Stimulated activated CD4-positive, alpha-beta T cell treated with anti-CD3 and anti-CD28 coated beads, TNF-alpha, amount 100 ng/mL, for 24 hours (primary cell): ENCODE measurements at places on chromosomes 4 and X.

DNA sequence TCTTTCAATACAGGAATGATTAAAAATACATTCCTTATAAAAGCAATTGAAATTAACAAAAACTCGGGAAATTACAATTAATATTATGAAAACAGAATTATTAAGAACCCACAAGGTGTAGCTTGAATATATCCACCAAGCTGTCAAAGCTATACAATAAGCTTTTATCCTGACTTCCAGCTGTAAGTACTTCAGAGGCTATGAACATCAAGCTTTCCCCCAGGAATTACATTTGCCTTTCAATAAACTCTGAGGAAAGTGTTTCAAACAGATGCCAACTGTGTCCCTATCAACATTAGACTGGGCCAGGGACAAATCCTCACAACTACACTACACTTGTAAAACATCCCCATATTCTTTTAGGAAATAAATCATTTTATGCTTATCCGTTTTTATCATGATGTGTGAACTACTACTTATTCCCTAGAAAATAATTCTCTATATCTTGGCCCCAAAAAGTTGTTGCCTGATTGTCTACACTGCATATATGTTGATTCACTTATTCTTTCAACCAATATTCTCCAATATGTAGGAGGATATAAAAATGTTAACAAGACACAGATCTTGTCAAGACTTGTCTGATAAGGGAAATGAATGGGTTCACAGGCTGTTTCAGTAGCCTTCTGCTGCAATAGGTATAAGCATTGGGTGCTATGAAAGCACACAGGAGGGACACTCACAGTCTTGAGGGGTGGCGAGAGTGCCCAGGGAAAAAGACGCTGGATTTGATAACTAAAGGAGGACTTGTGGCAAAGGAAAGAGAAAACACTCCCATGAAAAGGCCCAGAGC is 494.1 kb downstream of the CENPC start:
- DNase-seq = no peak

DNA sequence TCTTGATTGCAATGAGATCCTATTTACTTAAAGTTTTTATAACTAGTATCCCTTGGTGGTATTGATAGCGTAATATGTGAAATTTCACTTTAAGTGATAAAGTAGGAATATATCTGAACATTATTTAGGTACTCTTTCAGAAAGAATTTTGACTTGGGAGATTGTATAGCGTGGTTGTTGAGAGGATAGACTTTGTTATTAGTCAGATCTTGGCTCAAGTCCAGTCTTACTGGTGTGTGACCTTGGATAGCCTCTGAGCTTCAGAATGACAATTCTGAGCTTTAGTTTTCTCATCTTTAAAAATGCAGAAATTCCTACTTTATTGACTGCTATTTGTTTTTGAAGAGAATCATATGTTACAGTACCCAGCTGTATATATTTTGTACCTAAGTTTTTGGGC is 32.6 kb downstream of the DCK start:
- DNase-seq = no peak

GRCh38 chrX:2401590-2402360 is 99.0 kb downstream of the DHRSX start:
- DNase-seq = no peak

DNA sequence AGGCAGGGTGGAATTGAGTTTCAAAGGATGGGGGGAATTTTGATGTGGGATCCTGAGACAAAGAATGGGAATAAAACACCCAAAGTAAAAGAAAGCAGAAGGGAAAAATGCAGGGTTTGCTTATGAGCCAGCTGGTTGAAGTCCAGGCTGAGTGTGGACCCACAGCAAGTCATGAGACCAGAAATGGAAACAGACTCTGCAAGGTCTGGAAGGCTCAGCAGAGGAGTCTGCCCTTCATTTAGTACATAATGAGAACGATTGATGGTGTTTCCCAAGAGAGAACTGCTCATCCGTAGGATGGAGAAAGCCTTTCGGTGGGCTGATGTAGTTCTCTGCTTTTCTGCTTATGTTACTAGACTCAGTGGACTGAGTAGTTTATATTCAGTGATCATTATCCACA is 259.1 kb downstream of the C4orf33 start:
- DNase-seq = no peak

DNA sequence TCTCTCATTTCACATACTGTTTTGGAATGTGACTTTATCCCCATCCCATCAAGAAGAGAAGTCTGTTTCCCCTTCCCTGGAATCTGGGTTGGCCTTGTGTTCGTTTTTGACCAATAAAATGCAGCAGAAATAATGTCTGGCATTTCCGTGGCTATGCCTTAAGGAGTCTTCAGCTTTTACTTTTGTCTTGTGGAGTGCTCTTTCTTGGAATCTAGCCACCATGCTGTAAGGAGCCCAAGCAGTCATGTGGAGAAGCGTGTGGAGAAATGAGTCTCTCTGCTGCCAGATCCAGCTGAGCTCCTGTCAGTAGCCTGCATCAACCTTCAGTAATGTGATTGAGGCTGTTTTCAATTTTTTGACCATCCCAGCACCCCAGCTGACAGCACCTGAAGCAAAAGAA is 84.4 kb upstream of the ARMCX2 start:
- no peak for DNase-seq

DNA sequence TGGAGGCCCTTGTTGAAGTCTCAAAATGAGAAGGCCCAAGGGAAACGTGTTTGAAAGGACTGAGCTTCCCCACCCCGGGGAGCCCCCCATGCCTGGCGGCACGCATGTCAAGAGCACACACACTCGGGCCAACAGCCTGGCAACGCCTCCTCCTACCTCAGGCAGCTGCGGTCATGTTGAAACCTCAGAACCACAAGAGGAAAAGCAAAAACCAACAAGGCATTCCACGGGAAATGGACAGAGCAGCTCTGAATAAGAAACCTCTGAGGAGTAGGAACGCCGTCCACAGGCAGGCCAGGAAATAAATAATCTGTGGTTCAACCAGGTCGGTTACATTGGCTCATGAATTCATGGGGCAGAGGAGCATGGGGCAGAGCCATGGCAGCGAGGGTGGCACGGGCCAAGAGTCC is 95.7 kb upstream of the AFAP1 start:
- DNase-seq = no peak

GRCh38 chr4:53013873-53014775 is 152.0 kb downstream of the RASL11B start:
- no peak for DNase-seq

GRCh38 chr4:126957556-126957955 is 675.2 kb upstream of the INTU start:
- DNase-seq = no peak

- no peak for DNase-seq
Observed at GRCh38 chr4:126221717-126222340, 907.1 kb downstream of the FAT4 start.

DNA sequence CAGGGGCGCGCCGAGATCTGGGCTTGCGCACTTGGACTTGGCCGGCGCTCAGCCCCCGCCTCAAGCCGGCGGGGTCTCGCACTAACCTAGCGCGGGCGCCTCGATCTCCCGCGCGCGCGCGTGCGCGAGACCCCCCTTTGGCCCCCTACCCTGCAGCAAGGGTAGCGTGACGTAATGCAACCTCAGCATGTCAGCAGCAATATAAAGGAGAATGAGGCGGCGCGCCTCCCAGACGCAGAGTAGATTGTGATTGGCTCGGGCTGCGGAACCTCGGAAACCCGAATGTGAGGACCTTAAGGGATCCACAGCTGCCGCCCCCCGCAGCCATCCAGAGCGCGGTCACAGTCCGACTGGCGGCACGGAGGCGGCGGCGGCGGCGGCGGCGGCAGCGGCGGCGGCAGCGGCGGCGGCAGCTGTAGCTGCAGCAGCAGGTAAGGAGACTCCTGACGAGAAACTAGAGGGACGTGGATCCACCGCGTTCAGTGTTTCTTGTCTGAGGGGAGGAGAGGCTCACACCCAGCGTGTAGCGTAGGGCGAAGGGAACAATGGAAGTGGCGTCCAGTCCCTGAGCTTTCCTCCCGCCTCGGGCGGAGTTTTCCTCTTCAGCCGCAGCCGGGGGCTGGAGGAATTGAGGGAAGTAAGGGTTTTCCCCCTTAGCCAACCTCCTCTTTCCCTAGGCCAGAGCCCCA is at the start of the genes SATL1 and ZNF711:
Gene SATL1, minus strand, starts transcription at position 19 of the 689 bp plus-strand sequence. CDS start 134,811 bp downstream, outside the sequence.
Gene ZNF711, plus strand, starts transcription at position 231 of the 689 bp plus-strand sequence. CDS start 3,582 bp downstream, outside the sequence.
- DNase-seq = no peak

GRCh38 chr4:167176723-167177367 is 57.4 kb downstream of the SPOCK3 start:
- DNase-seq = no peak

- DNase-seq = no peak
Observed at GRCh38 chr4:82421796-82422560, 8.3 kb downstream of the HNRNPDL start.

GRCh38 chrX:71224098-71224708 is 1.2 kb downstream of the GJB1 start:
- no peak for DNase-seq

- no peak for DNase-seq
Observed at GRCh38 chr4:26937139-26937538, 76.5 kb downstream of the STIM2 start.

GRCh38 chrX:70480660-70481018 is 36.0 kb downstream of the DLG3 start:
- no peak for DNase-seq

DNA sequence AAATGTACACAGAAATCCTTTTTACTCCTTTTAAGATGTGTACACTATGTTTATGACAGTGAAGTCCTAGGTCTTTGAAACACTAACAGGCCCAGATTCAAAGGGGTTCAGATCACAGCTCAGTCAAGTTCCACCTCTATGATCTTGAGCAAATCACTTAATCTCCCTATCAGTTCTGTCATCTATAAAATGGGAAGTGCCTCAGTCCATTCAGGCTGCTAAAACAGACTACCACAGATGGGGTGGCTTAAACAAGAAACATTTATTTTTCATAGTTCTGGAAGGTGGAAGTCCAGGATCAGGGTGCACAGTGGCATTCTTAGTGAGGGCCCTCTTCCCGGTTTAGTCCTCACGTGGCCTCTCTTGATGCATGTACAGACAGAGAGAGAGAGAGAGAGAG is 117.1 kb downstream of the CORIN start:
- DNase-seq = no peak

- DNase-seq = no peak
Observed at GRCh38 chr4:186624951-186625350, 69.6 kb upstream of the MTNR1A start.
